ENCODE measurements at places on chromosomes 7 and 10.
A peak's percentile ranks its signal among the peaks of the same experiment; 100 is the strongest.

- peak; percentile 41 for DNase-seq
Measured at GRCh38 chr7:65731562-65732035, 141.3 kb upstream of the VKORC1L1 start.

DNA sequence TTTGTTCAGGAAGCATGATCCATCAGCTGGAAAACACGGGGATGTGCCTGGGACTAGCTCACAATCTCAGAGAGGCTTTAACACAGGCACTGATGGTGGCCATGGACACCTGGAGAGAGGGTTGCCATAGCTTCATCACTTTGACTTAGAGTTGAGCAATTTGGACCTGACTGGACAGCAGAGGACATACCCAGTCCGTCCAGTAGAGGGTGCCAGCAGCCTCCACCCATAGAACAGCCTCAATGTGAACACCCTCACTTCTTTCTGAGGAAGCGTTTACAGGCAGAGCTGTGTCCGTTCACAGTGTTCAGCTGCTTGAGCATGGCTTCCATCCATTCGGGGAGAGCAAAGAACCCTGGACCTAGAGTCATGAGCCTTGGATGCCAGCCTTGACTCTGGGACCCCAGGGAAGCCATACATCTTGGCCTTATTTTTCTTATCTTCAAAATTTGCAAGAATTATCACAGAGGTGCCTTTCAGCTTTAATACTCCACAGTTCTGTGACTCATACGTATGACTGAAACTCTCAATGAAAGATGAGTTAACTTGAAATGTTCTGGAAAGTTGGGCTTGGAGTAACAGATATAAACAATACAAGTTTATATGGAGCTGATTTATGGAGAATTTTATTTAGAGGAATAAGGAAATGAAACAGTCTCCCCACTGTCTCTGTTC, 302.9 kb upstream of the PODXL start:
- peak; percentile 63 for DNase-seq

DNA sequence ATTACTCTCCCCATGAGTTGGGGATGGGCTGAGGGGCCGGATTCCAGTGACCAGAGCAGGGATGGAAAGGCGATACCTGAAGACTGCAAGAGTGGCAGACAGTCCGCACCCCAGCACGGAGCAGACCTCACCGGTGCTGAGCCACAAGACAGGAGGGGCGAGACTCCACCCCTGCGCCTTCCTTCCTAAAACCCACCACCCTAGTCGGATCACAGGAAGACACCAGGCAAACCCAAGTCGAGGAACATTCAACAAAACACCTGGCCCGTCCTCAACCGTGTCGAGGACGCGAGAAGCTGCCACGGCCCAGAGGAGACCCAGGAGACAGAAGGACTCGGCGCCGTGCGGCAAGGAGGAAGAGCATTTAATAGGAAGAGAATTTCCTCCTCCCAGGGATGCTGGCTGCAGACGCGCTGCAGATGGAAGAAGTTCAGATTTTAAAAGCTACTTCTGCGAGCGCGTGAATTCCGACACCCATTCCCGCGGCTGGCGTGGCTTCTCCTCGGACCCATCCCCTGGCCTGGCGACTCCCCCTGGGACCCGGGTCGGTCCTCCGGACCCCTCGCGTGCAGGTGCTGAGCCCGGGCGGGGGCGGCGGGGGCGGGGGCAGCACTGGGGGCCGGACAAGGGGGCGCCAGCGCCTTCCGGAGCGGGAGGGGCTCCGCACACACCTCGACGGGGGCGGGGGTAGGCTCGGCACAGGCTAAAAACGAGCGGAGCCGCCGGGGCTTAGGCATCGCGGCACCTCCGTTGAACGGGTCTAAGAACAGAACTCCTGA, 563 bp upstream of the UTF1 start:
- no peak for DNase-seq

- DNase-seq = no peak
Measured at GRCh38 chr10:100907175-100907574, 5.6 kb upstream of the SLF2 start.

DNA sequence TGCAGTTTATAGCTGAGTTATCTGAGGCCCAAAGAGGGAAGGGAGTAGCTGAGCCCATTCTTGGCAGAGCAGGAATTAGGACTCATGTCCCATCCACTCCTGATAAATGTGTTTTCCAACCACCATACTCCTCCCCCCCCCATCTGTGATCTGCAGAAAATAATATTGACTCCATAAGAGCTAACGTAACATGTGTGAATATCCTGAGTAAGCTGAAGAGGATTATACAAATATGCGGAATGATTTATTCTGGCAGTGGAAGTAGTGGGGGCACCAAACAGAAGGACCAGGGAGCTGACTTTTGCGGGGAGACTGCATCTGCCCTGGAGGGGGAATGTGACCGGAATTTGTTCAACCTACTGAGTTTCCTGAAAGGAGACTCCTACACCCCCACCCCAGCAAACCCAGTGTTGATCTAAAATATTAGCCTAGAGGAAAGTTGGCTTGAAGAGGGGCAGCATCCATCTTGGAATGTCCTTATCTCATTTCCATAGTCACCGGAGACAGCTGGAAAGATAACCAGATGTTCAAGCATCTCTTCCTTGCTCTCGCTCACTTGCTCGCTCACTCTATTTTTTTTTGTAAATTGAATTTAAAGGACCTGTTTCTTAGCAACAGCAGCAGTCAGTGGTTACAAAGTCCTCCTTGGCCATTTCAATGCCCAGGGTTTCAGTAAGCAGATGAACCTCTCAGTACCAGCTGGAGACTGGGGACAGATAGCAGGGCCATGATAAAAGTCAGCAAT, 114.7 kb downstream of the RPS24 start:
- DNase-seq = no peak

DNA sequence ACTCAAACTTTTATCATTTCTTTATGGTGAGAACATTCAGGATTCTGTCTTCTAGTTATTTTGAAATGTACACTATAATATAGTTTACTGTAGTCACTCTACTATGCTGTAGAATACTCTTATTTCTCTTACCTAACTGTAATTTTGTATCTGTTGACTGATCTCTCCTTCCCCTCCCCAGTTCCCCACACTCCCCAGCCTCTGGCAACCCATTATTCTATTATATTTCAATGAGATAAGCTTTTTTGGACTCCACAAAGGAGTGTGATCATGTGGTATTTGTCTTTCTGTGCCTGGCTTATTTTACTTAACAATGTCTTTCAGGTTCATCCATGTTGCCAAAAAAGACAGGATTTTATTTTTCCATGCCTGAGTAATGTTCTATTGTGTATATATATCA, 71.4 kb upstream of the DYNC1I1 start:
- no peak for DNase-seq

DNA sequence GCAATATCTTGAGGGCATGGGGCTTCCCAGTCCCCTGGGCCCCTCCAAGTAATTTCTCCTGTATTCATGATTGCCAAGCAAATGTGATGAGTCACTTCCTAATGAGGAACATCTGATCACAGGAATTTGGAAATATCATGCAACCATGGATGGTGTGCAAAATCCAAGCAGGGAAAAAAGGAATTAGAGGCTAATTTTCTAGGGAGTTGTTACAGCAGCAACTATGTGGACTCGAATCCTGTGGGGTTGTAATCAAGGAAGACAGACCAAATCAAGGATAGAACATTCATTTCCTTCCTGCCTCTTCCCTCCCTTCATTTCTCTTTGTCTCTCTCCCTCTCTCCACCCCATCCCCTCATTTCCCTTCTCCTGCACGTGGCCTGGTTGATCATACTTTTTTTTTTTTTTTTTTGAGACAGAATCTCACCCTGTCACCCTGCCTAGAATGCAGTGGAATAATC, 23.9 kb upstream of the AGFG2 start:
- DNase-seq = no peak

DNA sequence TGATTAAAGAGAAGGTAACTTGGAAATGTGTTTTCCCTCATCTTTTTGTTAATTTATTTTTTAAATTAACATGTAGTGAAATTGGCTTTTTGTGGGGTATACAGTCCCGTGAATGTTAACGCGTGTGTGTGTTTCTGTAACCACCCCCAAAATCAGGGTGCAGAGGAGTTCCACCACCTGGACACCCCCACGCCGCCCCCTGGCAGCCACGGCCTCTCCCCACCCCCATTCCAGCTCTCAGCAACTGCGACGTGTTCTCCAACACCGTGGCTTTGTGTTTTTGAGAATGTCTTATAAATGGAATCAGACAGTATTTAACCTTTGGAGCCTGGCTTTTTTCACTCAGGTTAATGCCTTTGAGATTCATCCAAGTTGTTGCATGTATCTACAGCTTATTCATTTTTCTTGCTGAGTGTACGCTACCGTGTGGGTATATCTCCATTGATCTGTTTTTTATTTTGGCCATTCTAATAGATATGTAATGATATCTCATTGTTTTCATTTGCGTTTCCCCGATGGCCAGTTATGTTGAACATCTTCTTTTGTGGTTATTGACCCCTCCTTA, 218.8 kb downstream of the EBF3 start:
- no peak for DNase-seq

- DNase-seq = no peak
Measured at GRCh38 chr10:3229815-3230214, 57.2 kb upstream of the PITRM1 start.

- no peak for DNase-seq
Measured at GRCh38 chr10:86840498-86840897, 84.1 kb downstream of the BMPR1A start.

DNA sequence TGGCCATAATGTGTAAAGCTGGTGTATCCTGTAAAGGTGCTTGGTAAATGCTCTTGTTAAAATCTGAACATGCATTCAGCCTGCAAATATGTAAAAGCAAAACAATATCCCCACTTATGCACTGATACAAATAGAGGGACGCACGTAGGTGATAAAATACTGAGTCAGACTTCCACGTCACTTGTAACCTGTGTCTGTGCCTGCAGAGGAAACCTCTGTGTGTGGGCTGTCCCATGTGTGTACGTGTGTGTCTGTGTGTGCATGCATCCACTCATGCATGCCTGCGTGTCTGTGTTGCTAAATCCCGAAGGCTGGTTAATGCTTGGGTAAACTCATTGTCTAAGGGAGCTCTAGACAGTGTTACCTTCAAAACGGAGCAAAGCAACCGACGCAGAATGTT, 68.9 kb downstream of the KLF6 start:
- no peak for DNase-seq

- DNase-seq = no peak
Measured at GRCh38 chr7:106306256-106306655, 21.5 kb upstream of the NAMPT start.

DNA sequence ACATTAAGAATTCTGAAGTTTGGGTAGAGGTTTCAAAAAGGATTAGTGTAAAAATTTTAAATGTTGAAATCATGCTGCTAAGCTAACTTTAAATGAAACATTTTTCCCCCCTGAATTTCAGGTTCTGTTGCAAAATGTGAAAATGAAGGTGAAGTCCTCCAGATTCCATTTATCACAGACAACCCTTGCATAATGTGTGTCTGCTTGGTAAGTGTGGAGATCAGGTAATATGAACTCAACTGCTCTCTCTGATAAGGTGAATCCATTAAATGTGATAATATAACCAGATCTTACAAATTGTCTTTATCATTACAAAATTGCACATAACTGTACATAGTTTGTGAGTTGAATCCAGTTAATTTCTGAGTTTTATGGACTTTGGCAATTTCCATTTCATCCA, 1.4 kb downstream of the BMPER start:
- DNase-seq = no peak

DNA sequence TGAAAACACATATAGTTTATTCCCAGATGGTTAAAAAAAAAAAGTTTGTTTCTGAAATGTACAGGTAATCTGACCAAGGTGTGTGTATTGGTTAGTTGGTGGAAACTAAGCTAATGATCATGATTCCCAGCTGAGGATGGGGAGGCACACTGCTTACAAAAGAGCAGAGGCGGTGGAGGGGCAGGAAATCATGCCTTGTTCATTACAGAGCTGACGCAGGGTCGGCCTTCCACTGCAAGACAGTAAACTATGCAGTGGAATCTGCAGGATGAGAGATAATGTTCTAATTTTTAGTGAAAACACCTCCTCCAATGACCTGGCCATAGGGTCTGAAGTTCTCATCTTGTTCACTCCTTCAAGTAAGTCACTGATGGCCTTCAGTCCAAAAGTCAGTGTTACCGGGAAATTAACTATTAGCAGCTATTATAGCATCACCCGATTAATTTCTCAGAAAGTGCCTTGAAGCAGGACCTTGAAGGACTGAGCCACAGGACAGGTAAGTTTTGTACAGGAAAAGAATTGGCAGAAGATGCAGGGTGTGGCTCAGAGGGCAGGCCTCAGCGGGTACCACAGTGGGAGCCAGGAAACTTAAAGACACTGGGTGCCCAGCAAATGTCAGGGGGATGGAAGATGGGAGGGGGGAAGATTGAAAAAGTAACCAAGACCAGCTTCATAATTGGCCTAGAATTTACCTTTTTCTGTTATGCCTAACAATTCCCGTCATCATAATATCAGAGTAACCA, 36.0 kb downstream of the MYOF start:
- no peak for DNase-seq

DNA sequence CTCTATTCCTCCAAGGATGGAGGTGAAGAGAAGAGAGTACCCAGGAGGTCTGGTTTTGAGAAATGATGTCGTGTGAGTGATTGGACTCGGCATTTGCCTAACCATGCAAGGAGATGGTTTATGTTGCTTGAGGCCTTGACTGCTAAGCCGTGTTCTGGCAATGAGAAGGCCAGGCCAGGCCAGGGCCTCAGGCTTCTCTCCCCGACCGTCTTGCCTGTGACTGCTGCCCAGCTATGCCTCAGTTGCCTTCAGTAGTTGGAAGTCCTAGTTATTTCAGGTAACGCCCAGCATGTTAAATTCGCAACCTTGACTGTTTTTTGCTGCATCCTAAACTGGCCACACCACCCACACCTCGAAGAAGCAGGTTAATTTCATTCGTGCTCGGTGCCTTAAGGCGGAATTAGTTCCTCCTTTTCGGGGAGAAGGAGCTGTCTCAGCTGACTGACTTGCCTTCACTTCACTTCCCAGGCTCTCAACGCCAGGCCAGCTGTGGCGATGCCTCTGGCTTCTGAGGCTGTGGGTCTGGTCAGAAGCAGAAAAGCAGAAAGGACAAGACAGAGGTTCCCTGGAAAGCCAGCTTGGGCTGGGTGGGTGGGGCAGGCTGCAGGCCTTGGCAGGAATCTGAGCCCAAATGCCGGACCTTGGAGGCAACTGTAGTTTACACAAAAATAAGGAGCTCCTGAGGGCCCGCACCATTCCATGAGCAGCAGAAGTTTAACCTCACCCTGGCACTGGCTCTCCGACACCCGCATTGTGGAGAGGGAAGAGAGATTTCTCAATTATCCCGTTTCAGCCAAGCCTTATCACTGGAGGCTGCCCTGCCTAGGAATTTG, 61.9 kb upstream of the SAMD8 start:
- DNase-seq = no peak

- no peak for DNase-seq
Measured at GRCh38 chr10:124568848-124569622, 107.4 kb downstream of the LHPP start.

- no peak for DNase-seq
Measured at GRCh38 chr7:70631718-70632117, 500.2 kb upstream of the GALNT17 start.

DNA sequence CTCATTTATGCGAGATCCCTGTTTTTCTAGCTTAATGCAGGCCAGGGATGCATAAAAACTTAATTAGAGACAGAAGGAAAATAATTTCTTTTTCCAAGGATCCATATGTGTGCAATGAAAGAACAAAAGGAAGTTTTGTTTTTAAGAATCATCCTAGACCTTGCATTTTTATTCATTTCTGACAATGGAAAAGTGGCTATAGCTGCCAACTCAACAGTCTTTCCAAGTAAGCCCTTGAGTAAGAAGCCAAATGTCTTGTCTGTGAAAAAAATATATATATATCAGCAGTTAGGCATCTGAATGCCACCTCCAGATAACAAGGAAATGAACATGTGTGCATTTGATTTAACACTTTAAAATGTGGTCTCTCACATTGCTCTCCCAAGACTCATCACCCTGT, 1397.6 kb downstream of the GATA3 start:
- DNase-seq = no peak
